ENCODE measurements at places on chromosomes 11 and 22. TPM values are rescaled to one million over a fixed set of nuclear protein-coding genes. Genes with fewer than 3 reads are reported as not detected.

TH gene
- total RNA-seq, result 0.76 TPM

PIH1D2 gene
- total RNA-seq, result 1.3 TPM

RIBC2 gene
- 0.87 TPM for total RNA-seq

OTOG gene
- total RNA-seq, result not detected

GGT1 gene
- total RNA-seq, result 15.8 TPM

C1QTNF4 gene
- total RNA-seq, result 0.08 TPM

MAPK8IP2 gene
- total RNA-seq, result 0.72 TPM
